ENCODE measurements at places on chromosomes 5 and 9.

GRCh38 chr5:126837906-126838539, 61.1 kb downstream of the LMNB1 start:
- no peak for DNase-seq

GRCh38 chr9:116452634-116453033, 234.5 kb upstream of the TRIM32 start:
- no peak for DNase-seq

- DNase-seq, result no peak
Measured at GRCh38 chr5:32030686-32031085, 143.4 kb downstream of the GOLPH3 start.

DNA sequence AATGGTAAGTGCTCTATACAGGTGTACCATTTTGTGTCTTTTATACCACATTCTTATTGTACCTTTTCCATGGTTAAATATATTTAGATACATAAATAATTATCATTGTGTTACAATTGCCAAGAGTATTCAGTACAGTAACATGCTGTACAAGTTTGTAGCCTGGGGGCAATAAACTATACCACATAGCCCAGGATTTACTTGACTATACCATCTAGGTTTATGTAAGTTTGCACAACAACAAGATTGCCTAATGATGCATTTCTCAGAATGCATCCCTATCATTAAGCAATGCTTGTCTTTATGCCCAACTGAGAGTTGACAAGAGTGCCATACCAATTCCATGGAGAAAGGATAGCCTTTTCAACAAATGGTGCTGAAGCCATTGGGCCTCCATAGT, 136.7 kb upstream of the PJA2 start:
- no peak for DNase-seq

GRCh38 chr5:180082633-180083420, 11.3 kb upstream of the RNF130 start:
- DNase-seq, result no peak

DNA sequence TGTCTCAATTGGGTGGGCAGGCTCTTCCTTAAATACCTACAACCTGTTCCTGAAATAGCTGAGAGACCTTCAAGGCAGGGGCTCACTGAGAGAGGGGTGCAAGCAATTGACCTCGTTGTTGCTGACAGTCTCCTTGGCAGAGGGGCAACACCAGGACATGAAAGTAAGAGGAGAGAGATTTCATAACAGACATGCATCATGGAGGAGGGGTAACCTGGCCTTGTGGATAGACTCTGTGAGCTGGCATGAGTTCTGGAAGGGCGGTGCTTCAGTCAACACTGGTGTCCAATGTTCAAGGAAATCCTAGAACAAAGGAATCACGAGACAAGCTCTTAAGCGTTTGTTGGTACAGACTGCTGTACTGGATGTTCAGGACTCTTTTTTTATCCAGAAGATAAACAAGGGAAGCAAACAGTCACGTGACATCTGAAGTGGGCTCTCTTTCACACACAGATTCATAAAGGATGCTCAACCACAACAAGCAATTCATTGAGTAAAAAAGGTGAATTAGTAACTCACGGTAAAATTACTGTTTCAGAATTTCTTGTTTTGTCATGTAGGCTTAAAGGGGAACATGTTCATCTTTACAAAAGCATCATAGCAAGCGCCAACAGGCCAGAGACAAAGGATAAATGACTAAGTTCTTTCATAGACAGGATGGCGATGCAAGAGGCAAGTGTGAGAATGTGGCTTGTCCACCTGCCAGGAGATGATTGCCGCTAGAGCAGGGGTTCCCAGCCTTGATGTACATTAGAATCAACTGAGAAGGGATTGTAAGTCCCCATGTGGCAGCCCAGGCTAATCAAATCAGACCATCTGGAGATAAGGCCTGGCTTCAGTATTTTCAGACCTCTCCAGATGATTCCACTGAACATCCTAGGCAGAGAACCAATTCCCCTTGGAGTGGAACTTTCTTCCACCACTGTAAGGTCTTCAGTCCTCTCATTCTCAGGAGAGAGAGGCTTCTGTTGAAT, 20.7 kb downstream of the ANKRA2 start:
- DNase-seq, result no peak

GRCh38 chr5:142757564-142757963, 12.6 kb upstream of the ARHGAP26 start:
- no peak for DNase-seq

- no peak for DNase-seq
Measured at GRCh38 chr5:19865336-19866089, 122.5 kb downstream of the CDH18 start.

DNA sequence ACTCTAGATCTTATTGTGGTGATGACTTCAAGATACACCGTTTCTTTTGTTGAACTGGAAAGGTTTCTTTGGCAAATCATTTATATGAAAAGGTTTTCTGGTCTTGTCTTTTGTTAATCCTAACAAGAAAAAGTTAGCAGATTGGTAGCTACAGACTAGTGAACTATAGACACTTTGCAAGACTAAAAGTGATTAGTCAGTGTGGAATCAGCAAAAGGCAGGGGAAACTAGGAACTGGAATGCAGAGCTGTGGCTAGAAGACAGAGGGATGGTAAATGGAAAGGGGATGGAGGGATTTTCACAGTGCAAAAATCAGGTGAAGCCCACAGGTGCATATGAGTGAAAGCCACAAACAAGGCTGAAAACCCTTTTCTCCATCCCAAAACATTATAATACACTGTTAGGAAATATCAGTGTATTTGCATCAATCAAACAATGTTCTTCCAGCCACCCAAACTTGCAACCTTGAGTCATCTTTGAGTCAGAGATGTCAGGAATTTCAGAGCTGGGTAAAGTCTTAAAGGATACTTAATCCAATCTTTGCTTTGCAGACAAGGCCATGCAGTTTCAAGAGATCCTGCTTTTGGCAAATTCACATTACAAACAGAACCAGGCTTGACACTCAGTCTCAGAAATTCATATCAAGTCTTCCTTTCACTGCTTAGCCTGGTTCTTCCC, 52.7 kb downstream of the PLK2 start:
- no peak for DNase-seq

All from CD4-positive, alpha-beta T cell treated with Interferon alpha-2 for 1 hour (primary cell).